Stimulated activated CD4-positive, alpha-beta T cell treated with anti-CD3 and anti-CD28 coated beads, Interleukin-4, amount 100 ng/mL, for 4 hours (primary cell): ENCODE measurements at places on chromosomes 12 and 14.

- no peak for DNase-seq
Measured at GRCh38 chr14:38120109-38120508, 87.6 kb upstream of the SSTR1 start.

- DNase-seq = no peak
Measured at GRCh38 chr14:76073717-76074116, 78.0 kb upstream of the GPATCH2L start.

- no peak for DNase-seq
Measured at GRCh38 chr12:13343375-13343774, 146.8 kb downstream of the EMP1 start.

DNA sequence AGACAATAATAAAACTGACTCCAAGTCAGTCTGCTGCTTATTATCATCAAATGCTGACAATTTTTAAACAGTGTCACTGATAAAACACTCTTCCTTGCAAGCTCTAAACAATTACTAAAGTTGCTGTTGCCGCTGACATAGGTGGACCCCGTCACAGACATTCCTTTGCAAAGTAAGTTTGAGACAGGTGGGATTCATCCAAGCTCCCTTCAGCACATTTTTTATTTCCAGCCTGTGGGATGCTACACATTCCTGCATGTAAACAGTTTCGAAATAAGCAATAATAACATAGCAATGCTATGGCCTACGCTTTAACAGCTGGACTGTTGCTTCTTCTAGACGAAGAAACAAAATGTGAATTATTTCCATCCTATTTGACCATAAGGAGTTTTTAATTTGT is 85.4 kb upstream of the HIF1A start:
- no peak for DNase-seq

DNA sequence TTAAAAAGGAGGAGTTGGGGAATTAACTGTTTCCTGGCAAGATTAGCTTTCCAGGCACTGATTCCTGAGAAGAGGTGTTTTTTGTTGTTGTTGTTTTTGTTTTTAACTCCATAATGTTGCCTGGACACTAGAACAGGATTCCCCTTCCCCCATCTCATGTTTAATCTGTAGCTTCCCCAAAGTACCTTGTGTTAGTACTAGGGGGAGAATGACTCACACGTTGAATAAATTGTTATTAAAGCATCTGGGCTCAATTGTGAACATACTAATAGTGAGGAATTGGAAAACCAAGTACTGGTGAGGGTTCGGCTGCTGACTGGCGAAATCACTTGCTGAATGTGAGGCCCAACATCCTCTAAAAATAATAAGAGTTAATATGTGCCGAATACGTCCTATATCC is 1.3 kb upstream of the GNG2 start:
- no peak for DNase-seq

- DNase-seq = no peak
Measured at GRCh38 chr14:73887694-73888459, 1.2 kb downstream of the ZNF410 start.

GRCh38 chr14:104436047-104436591 is 143.4 kb upstream of the C14orf180 start:
- no peak for DNase-seq

GRCh38 chr12:117284140-117284539 is 77.3 kb downstream of the NOS1 start:
- DNase-seq = no peak

DNA sequence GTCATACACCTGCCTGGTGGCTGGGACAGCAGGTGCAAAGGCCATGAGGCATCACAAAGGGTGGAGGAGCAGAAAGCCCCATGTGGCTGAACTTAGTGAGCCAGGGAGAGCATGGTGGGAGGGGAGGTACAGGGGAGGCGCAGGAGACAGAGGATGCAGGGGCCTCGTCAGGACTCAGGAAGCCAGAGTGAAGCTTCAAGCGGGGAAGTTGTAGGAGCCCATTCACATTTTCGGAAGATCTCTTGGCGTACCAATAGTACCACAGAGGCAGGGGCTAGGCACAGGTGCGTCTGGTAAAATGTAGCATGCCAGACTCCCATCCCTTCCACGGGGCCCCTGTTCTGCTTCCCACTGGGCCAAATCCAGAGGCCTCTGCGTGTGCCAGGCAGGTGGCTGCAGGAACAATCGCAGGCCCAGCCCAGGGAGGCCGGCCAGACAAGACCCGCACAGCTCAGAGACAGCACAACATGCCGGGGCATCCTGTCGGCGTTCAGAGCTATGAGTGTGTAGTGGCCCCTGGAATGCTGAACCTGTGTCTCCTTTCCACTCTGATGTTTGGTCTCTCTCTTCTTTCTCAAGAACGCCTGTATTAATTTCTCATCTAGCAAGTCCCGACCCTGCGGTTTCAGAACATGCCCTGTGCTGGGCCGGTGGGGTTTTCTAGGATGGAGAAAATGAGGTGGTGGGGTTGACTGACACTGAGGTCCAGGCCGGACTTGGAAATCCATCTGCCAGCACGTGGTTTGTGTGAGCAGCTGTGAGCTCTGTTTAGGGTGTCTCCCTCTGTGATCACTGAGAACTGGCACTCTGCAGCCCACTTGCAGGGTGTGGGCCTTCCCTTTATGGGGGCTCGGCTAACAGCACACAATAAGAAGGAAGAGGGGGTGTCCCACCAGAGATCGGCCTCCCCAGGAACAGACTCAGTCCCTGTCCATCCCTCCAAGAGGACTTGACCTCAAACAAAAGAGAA is 5.5 kb upstream of the TMEM132D start:
- no peak for DNase-seq

- DNase-seq = no peak
Measured at GRCh38 chr14:70303545-70304293, 55.8 kb downstream of the COX16 start.

GRCh38 chr12:41663598-41664265 is 475.6 kb downstream of the PDZRN4 start:
- DNase-seq = no peak

GRCh38 chr12:44668443-44668842 is 207.7 kb downstream of the NELL2 start:
- no peak for DNase-seq

- DNase-seq = no peak
Measured at GRCh38 chr12:39205969-39206368, 237.0 kb downstream of the KIF21A start.

DNA sequence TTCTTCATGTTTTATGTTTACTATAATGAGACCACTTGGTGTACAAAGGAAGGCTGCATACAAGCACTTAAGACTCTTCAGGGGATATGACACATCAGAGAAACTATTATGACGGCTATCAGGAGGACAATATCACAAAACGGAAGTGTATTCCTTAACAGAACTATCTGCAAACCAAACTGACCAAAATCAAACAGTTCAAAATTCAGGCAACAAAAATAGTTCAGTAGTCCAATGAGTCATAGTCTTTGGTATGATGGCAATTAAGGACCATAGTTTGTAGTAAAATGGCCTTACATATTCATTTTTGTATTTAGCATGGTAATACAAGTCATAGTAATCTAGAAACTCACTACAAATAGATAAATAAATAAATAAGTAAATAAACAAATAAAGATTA is 1638.7 kb upstream of the SEL1L start:
- DNase-seq = no peak

- no peak for DNase-seq
Measured at GRCh38 chr14:69093631-69094421, 59.1 kb downstream of the DCAF5 start.

- no peak for DNase-seq
Measured at GRCh38 chr14:100275214-100275613, 31.0 kb downstream of the SLC25A29 start.

DNA sequence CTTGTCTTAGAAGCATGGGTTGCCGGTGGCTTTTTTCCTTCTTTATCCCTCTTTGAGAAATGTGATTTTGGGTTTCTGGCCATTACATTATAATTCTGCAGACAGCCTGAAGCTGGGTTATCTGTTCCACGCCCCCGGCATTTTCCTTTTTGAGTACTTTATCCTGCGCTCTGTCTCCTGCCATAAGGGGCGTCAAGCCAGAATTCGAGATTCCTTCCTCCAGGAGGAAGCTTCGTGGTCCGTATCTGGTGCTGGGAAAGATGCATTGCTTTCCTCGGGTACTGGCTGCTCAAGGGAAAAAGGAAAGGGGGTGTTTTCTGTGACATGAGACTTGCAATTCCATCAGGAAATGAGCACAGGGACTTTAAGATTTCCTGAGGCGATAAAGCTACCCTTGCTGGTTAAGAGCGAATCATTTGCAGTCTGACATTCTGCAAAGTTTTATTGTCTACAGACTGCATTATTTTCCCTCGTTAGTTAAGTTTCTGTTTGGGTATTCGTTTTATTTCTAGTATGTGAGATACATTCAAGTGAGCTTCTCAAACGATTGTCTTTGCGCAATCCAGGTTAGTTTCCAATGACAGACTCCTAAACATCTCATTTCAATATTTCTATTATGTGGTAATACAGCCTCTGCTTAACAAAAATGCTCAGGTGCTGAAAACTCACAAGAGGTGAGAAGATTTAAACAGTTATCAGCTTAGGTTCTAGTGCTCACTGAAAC is 694 bp downstream of the AKAP5 start:
- no peak for DNase-seq

DNA sequence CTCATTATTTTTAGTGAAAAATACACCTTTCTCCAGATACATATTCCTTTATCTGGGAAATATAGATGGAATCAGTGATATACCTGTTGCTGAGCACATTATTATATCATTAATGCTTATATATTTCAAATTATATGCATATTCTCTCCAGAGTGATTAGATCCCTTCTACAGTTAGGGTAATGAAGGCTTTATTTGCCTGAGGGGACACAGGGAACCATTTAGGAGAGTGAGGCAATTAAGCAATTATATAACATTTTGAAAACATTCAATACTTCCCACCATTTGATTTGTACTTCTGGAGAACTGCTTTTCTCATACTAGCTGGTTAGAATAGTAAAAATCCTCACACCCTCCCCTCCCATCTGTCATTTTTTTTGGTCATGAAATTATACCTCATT is 212.8 kb upstream of the NOVA1 start:
- no peak for DNase-seq

DNA sequence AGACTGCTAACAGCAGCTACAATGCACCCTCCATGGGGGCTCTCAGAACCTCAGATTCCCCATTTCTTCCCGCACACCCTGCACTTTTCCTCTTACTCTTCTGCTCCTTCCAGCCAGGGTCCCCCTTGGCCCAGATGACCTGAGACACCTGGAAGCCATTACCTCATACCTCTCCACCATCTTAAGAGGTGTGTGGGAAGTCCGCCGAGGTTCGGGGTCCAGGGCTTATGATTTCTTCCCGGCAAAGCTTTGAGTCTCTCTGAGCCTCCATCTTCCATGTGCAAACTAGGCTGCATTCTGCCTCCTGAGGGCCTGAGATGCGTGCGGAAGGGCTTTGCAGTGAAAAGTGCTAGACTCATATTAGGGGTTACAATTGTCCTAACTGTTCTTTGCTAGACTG is 5.3 kb downstream of the GSC start:
- DNase-seq = no peak

DNA sequence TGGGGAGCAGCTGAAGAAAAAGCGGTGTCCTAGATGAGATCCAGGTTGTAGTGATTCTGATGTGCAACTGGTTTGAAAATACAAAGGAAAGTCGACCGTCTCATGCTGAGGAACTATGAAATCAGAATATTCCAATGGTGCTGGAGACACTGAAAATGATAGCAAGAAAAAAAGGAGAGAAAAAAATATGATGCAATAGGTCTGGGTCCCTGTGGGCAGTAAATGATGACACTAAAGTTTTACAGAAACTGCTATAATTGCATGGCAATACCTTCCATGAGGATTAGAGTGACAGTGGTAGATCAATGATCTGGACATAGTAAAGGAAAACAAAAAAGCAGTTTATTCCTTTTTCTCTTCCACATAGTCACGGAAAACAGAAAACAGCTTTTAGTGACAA is 2.3 kb downstream of the PYM1 start:
- no peak for DNase-seq

GRCh38 chr14:58777541-58777979 is 139.8 kb downstream of the DACT1 start:
- no peak for DNase-seq

GRCh38 chr12:122067966-122068365 is 10.6 kb upstream of the MLXIP start:
- DNase-seq = no peak

DNA sequence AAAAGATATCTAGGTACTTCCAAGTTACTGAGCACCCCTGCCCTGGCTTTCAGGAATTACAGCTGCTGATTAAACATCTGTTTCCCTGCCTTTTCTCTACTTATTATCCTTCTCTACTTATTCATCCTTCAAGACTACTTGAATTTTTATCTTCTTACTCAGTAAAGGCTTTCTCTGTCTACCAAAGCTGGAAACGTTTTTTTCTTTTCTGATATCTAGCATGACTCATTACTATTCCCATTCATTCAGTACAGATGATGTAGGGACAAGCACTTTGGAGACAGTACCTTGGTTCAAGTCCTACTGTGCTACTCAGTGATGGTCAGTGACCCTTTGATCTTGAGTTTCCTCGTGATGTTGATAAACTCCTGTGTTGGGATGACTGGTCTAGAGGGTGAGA is 848.7 kb downstream of the NRXN3 start:
- DNase-seq = no peak

GRCh38 chr14:88194531-88194930 is 128.5 kb downstream of the KCNK10 start:
- DNase-seq = no peak

DNA sequence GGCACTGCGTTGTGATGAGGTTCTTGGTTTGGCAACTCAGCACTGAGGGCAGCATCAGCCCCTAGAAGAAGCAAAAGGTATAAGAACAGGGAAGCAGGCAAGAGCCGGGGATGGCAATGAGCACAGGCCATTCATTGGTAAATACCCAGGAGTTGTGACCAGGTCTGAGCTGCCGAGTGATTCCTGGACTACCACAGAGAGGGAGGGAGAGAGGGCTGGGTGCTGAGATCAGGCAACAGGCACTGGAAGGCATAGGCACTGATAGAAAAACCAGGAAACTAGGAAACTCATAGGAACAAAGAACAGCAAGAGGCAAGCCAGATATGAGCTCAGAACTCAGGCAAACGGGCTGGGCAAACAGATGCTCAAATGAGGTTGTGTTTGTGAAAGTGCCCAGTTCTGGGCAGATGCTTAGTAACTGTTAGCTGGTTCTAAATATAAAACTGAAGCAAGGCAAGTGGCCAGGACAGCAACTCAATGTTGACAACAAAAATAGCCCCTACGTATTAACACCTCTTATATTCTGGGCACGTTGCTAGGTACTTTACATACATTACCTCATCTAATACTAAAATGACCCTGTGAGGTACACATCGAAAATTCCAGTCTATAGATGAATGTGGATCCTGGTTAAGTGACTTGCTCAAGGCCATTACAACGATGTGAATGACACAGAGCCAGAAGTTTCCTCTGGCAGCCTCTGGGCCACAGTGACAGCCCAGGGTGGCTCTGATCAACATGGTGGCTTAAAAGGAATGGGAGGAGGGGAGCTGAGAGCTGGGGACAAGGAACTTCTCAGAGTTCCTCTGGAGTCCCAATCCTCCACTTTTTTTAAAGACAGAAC is 121.1 kb downstream of the PRMT8 start:
- no peak for DNase-seq

- no peak for DNase-seq
Measured at GRCh38 chr12:131380965-131381705, 329.8 kb upstream of the SFSWAP start.

GRCh38 chr14:67453575-67454300 is 34.8 kb downstream of the TMEM229B start:
- DNase-seq = no peak

GRCh38 chr12:271161-271560 is 8.5 kb upstream of the SLC6A13 start:
- DNase-seq = no peak
